ENCODE measurements at places on chromosomes 1 and 21. TPM values are rescaled to one million over a fixed set of nuclear protein-coding genes. Genes with fewer than 3 reads are reported as not detected.
A peak's percentile ranks its signal among the peaks of the same experiment; 100 is the strongest.

GRCh38 chr1:110538921-110539320, 19.9 kb upstream of the KCNA10 start:
- peaks cover 22% of the 10 kb centered on the region for H3K27me3 ChIP-seq
- no peaks in the 10 kb centered on the region for H3K36me3 ChIP-seq
- H3K27ac ChIP-seq, result no peak overlapping the region

DNA sequence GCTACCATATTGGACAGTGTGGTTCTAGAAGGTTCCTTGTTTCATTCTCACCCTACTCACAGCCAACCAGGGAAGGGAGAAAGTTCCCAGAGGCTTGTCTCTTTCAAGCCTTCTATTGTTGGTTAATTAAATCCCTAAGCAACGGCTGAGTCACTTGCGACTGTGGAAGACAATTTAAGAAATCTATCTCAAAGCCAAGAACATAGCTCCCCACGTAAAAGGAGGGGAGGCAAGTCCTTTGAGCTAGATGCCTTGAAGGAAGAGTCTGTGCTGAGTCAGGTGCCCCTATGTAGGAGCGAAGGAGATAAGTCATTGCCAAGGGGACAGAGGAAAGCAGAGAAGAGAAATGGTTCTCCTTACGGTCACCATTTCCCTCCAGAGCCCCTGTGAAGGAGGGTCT, 79.4 kb upstream of the PPP2R5A start:
- no peak for DNase-seq
- H3K27ac ChIP-seq, result no peak overlapping the region
- no peaks in the 10 kb centered on the region for H3K4me1 ChIP-seq
- no peaks in the 10 kb centered on the region for H3K36me3 ChIP-seq
- H3K4me3 ChIP-seq, result no peak overlapping the region
- no peaks in the 10 kb centered on the region for H3K27me3 ChIP-seq

DNA sequence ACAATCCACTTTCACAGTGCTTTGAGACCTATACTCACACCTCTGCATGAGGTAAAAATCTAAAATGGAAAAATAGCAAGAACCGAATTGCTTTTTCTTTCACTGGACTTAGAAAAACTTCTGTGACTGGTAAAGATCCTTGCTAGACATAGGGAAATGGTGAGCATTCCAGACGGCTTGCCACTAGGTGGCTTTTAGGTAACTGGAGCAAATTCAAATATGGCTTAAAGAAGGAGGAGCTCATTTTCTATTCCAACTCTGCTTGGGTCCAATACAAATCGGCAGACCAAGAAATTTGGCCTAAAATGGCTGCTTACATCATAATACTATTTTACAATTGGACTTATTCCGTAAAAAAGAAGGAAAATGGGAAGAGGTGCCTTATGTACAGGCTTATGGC, 977.9 kb downstream of the ADGRL2 start:
- no peaks in the 10 kb centered on the region for H3K27me3 ChIP-seq
- no peaks in the 10 kb centered on the region for H3K36me3 ChIP-seq
- no peaks in the 10 kb centered on the region for H3K4me1 ChIP-seq
- no peak for DNase-seq

- H3K4me1 ChIP-seq, result peaks cover 6% of the 10 kb centered on the region
- no peak overlapping the region for H3K27ac ChIP-seq
- no peak for DNase-seq
- H3K4me3 ChIP-seq, result no peak overlapping the region
- H3K36me3 ChIP-seq, result no peaks in the 10 kb centered on the region
Observed at GRCh38 chr1:224219612-224220059, 36.6 kb downstream of the DEGS1 start.

DNA sequence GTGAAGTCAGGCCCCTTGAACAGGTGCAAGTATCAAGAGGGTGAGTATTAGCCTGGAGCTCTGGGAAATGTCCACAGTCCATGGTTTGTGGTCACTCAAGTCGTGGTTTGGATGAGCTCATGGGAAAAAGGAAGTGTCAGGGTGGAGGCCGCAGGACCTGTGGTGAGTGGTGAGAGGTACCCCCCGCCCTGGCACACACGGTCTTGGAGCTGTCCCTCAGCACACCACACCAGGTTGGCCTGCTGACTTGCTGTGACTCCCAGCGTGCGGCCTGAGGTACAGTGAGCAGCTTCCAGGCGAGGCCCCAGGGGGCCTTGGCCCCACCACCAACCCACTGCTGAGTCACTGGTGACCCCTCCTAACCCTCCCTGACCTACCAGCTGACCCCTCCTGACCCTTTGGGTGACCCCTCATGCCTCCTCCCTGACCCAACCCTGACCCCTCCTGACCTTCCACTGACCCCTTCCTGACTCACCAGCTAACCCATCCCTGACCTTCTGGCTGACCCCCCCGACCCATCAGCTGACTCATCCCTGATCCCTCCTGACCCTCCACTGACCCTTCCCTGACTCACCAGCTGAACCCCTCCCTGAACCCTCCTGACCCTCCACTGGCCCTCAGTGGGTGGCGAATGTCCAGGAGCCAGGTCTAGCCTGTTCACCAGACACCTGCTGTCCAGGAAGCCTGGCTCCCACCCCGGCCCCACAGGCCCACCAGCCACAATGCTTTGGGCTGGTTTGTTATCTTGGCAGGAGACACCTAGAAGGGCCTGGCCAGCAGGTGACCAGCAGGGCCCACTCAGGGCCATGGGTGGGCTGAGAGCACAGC, 34.8 kb upstream of the RNF187 start:
- H3K4me3 ChIP-seq, result no peak overlapping the region
- peaks cover 37% of the 10 kb centered on the region for H3K27me3 ChIP-seq
- no peak overlapping the region for H3K27ac ChIP-seq
- no peak for DNase-seq
- H3K36me3 ChIP-seq, result no peaks in the 10 kb centered on the region

DNA sequence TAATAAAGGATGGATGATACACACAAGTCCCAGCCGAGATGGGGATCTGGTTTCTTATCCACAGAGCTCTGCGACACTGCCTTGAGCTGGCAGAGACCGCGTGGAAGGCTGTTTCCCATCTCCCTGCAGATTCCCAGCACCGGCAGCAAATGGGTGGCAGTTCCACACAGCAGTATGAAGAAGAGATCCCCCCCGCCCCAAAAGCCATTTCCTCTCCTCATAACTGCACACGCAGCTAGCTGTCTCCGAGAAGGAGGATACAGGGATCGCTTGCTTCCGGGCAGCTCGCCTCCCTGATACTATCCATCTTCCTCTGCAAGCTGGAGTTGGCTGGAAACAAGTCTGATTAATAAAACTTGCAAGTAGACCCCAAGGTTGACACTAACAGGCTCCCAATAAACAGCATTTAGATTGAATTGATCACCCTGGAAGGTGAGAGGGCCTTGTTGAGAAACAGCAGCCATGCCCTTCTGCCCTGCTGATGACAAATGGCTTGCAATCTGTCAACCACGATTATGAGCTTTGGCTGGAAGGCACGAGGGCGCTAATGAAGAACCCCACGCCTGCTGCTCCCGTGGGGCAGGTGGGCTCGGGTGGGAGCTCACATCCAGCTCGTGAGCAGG, 642.3 kb downstream of the AJAP1 start:
- peaks cover 14% of the 10 kb centered on the region for H3K27me3 ChIP-seq
- H3K36me3 ChIP-seq, result no peaks in the 10 kb centered on the region
- H3K4me1 ChIP-seq, result no peaks in the 10 kb centered on the region
- no peak overlapping the region for H3K4me3 ChIP-seq
- H3K27ac ChIP-seq, result no peak overlapping the region

DNA sequence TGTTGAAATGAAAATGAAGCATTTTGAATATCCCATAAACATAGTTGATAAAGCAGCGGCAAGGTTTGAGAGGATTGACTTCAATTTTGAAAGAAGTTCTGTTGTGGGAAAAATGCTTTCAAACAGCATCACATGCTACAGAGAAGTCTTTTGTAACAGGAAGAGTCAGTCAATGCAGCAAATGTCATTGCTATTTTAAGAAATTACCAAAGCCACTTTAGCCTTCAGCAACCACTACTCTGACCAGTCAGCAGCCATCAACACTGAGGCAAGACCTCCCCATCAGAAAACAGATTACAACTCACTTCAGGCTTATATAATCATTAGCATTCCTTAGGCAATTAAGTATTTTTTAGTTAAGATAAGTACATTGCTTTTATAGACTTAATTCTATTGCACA, 33.8 kb upstream of the FCRL3 start:
- H3K27ac ChIP-seq, result no peak overlapping the region
- no peak for DNase-seq
- no peak overlapping the region for H3K4me3 ChIP-seq
- no peaks in the 10 kb centered on the region for H3K27me3 ChIP-seq
- no peaks in the 10 kb centered on the region for H3K4me1 ChIP-seq
- no peaks in the 10 kb centered on the region for H3K36me3 ChIP-seq

GRCh38 chr1:157403203-157403602, 149.1 kb downstream of the FCRL5 start:
- H3K27me3 ChIP-seq, result peaks cover 8% of the 10 kb centered on the region
- no peak for DNase-seq
- H3K4me3 ChIP-seq, result no peak overlapping the region
- no peak overlapping the region for H3K27ac ChIP-seq

- H3K27me3 ChIP-seq, result no peaks in the 10 kb centered on the region
- H3K36me3 ChIP-seq, result peaks cover 10% of the 10 kb centered on the region
- no peak for DNase-seq
Observed at GRCh38 chr21:46161633-46162592, 6.5 kb upstream of the FTCD start.

- H3K36me3 ChIP-seq, result no peaks in the 10 kb centered on the region
- no peaks in the 10 kb centered on the region for H3K27me3 ChIP-seq
- DNase-seq, result no peak
- peak overlapping the region; percentile 96 for H3K27ac ChIP-seq
- peaks cover 19% of the 10 kb centered on the region for H3K4me1 ChIP-seq
- peak overlapping the region; percentile 92 for H3K4me3 ChIP-seq
Observed at GRCh38 chr1:15620155-15620545, 2.9 kb downstream of the DDI2 start.

GRCh38 chr1:171438441-171438840, 46.9 kb upstream of the PRRC2C start:
- H3K27ac ChIP-seq, result peak overlapping the region; percentile 23
- H3K4me3 ChIP-seq, result no peak overlapping the region
- no peaks in the 10 kb centered on the region for H3K36me3 ChIP-seq
- DNase-seq, result peak; percentile 66

GRCh38 chr1:21072721-21073120, 104.0 kb downstream of the EIF4G3 start:
- peaks cover 5% of the 10 kb centered on the region for H3K4me1 ChIP-seq
- DNase-seq, result no peak
- H3K27ac ChIP-seq, result no peak overlapping the region
- H3K27me3 ChIP-seq, result no peaks in the 10 kb centered on the region
- H3K36me3 ChIP-seq, result no peaks in the 10 kb centered on the region

GRCh38 chr1:101144671-101145448, 92.0 kb upstream of the S1PR1 start:
- no peaks in the 10 kb centered on the region for H3K27me3 ChIP-seq
- no peaks in the 10 kb centered on the region for H3K4me1 ChIP-seq

- no peak for DNase-seq
- H3K36me3 ChIP-seq, result no peaks in the 10 kb centered on the region
- H3K4me3 ChIP-seq, result peak within 1 kb of the TSS; percentile 23
- peaks cover 3% of the 10 kb centered on the region for H3K27me3 ChIP-seq
- H3K27ac ChIP-seq, result peak within 1 kb of the TSS; percentile 95
Observed at GRCh38 chr1:7940745-7941436, at the start of gene TNFRSF9. TSS of gene TNFRSF9 (minus strand) at chr1:7940839. CDS start at chr1:7939994, 845 bp downstream.

DNA sequence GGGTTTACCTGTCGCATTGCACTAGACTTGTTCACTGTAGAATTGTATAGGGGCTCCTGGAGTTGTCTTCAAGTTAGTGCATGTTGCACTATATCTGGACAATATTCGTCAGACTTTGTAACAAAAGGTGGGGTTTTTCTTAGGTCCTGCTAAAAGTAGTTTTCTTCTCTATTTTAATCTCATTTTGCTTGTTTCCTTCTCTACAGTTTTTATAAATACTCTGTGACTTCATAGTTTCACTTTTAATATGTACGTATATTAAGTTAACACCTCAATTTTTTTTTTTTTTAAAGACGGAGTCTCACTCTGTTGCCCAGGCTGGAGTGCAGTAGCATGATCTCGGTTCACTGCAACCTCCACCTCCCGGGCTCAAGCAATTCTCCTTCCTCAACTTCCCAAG, 26.5 kb upstream of the MRPS6 start:
- DNase-seq, result no peak
- no peak overlapping the region for H3K27ac ChIP-seq
- no peaks in the 10 kb centered on the region for H3K4me1 ChIP-seq
- no peaks in the 10 kb centered on the region for H3K27me3 ChIP-seq
- H3K4me3 ChIP-seq, result no peak overlapping the region
- no peaks in the 10 kb centered on the region for H3K36me3 ChIP-seq

DNA sequence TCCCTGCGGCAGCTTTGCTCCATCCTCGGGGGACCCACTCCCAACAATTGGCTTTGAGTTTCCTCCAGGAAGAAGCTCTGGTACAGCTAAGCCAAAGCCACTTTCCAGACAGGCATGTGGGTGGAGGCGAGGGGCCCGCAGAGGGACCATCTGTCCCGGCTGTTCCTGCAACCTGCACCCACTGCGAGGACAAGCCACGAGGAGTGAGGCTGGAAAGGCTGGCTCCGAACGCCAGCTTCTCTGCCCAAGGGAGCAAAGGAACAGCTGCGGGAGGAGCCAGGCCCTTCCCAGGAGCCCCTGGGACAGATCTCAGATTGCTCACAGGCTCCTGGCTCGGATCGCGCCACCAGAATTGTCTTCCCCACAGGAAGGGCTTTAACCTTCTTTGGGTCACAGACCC, 28.3 kb upstream of the PEF1 start:
- peaks cover 24% of the 10 kb centered on the region for H3K27me3 ChIP-seq
- no peak for DNase-seq
- no peak overlapping the region for H3K27ac ChIP-seq
- no peaks in the 10 kb centered on the region for H3K36me3 ChIP-seq
- H3K4me3 ChIP-seq, result no peak overlapping the region

- H3K27ac ChIP-seq, result no peak overlapping the region
- DNase-seq, result no peak
- no peak overlapping the region for H3K4me3 ChIP-seq
- no peaks in the 10 kb centered on the region for H3K4me1 ChIP-seq
Observed at GRCh38 chr21:27363719-27364477, 397.0 kb upstream of the ADAMTS5 start.

Gene CFAP74
- 2.6 TPM for total RNA-seq

Gene PADI4
- total RNA-seq, result 2.8 TPM

Gene LRP8
- total RNA-seq, result 7.6 TPM
